ENCODE measurements at places on chromosomes 13 and 19.

DNA sequence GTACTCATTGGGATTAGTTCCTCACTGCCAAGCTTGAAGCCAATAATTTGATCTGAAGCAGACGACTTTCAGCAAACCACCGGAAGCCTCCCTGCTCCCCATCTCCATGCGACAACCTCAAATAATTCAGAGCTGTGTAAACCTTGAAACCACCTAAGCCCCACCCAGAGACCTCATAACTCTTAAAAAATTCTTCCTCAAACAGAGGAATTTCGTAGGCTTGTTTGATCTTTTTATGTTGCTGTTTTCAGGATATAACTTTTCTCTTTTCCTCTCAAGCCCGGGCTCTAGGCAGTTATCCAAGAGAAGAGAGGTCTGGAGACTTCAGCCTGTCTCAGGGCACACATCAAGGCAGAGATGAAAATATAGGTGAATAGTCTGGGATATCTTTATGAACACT is 311.6 kb downstream of the KCNRG start:
- no peak for DNase-seq

DNA sequence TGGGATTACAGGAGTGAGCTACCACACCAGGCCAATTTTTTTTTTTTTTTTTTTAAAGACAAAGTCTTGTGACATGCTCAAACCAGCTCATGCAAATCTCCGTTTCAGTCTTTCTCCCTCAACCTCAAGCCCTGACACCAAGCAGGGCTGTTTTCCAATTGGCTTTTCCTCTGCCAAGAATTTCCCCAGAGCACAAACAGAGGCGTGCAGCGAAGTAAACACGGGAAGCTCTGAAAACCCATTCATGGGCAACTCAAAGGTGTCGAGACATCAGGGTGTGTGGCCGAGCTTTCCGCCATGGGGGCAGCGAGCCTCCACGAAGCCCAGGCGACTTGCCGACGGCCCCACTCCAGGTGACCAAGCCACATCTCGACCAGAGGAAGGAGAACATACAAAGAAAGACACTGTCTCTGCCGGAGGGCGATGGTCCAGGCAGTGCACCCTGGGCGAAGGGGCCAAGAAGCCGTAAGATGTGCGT is 70.0 kb downstream of the INSR start:
- no peak for DNase-seq

DNA sequence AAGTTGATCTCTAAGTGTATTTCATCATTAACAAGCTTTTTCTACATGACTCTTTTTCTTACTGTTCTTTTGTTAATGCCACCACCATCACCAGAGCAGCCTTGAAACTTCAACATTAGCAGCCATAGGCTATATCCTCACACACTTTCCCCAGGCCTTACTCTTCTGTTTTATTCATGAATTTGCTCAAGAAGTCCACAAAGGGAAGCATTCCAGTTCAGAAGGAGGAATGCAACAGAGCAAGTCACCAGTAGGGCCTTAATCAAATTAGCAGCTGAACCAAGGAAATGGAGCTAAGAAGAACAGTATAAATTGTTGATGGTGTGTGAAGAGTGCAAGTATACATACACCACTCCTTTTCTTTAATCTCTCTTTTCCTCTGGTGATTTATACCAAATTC is 223.1 kb downstream of the NBEA start:
- DNase-seq, result no peak

GRCh38 chr19:6736169-6736916 is 1.0 kb downstream of the GPR108 start:
- DNase-seq, result peak; percentile 43

GRCh38 chr13:26962671-26963070 is 202.1 kb upstream of the GPR12 start:
- DNase-seq, result no peak

DNA sequence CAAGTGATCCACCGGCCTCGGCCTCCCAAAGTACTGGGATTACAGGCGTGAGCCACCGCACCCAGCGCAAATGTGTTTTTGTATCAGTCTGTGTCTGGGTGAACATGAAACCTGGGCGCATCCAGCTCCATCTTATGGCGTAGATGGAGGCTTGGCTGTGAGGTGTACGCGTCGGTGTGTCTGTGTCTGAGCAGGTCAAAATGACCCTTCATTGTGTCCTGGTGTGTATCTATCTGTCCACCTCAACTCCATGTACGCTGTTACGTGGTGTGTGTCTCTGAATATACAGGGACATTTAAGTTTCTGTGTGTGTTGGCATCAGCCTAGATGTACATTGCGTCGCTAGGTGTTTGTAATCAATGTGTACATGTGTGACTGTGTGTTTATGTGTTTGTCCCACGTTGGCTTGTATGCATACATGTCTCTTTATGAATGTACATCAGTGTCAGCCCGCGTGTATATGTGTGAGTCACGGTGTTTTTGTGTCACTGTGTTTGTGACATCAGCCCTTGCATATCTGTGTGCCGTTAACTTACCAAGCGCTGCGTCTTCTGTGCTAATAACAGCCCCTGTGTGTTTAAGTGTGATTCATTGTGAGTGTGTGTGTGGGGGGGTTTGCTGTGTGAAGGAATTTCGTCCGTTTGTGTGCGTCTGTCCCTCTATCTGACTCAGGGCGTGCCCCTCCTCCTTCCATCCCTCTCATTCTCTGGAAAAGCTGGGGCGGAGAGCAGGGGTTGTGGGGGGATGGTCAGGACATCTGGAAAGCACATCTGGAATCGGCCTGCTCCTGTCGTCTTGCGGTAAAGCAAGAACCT is 6.4 kb downstream of the AXL start:
- peak; percentile 98 for DNase-seq

All from HS-5 (cell line).